ENCODE measurements at places on chromosomes 12 and 14. TPM values are rescaled to one million over a fixed set of nuclear protein-coding genes. Genes with fewer than 3 reads are reported as not detected.

The KRT80 gene
- 23.7 TPM for total RNA-seq

The RNASE3 gene
- total RNA-seq, result not detected

The PRKAG1 gene
- 54.9 TPM for total RNA-seq

The WSCD2 gene
- not detected for total RNA-seq

The PSMD9 gene
- total RNA-seq, result 69.2 TPM

The SLCO1B3 gene
- total RNA-seq, result not detected

The EIF2S3B gene
- 0.44 TPM for total RNA-seq

The AQP6 gene
- not detected for total RNA-seq

The PLBD1 gene
- total RNA-seq, result 0.14 TPM

All from endothelial cell of umbilical vein (primary cell).